Activated naive CD4-positive, alpha-beta T cell (primary cell): ENCODE measurements at places on chromosomes 12 and 14.

GRCh38 chr14:68450391-68451120, 342.3 kb downstream of the ZFP36L1 start:
- no peak for DNase-seq

- no peak for DNase-seq
Observed at GRCh38 chr12:124194264-124194892, 100.5 kb upstream of the RFLNA start.

DNA sequence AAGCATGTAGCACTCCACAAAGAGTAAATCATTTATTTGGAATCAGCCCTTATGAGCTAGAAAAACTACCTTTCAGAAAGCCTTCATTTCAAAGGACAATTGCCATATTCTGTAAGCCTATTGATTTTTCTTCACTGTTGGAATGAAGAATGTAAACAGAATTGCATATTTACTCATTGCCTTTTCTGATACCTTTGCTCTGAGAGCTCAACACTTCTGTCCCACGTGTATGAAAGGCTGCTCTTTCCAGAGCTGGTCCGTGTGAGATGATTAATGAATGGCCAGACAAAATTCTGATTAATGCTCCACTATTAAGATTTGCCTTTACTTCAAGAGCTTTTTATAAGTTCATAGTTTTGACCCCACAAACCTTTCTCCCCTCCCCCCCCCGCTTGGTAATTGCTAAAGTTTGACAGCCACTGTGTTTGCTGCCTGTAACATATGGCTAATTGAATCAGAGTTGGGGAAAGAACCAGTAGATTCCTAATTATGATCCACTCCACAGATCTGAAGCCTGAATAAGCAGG, 63.0 kb upstream of the PLEKHA5 start:
- DNase-seq = no peak

DNA sequence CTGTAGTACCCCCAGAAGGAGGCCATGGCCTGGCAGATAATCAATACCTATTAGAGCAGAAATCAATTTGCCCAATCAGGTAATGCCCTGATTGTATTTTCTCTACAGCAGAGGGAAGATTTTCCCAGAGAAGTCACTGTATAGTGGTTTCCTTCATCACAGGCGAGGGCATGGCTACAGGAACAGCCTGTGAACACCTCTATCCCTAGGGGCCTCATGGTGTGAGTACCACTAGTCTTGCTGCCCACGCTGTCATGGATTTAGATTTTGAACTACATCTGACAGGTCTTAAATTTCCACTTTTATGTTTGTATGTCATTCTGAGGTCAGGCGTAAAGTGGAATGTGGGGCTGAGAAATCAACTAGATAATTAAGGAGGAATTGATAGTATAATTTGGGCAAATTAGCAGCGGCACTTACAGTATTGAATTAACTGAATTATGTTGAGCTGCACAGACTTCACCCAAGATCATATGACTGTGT, 42.4 kb upstream of the STXBP6 start:
- no peak for DNase-seq

- no peak for DNase-seq
Observed at GRCh38 chr12:65885716-65886115, 61.4 kb downstream of the HMGA2 start.

- no peak for DNase-seq
Observed at GRCh38 chr12:43210485-43211192, 341.4 kb downstream of the ADAMTS20 start.

DNA sequence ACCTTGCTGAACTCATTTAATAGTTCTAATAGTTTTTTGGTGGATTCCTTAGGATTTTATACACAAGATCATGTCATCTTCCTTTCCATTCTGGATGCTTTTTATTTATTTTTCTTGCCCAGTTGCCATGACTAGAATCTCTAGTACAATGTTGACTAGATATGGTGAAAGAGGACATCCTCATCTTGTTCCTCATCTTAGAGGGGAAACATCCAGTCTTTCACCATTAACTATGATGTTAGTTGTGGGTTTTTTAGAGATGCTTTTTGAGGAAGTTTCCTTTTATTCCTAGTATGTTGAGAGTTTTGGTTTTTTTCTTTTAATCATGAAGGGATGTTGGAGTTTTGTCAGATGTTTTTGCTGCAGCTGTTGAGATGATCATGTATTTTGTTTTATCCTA, 8.7 kb downstream of the ANKRD13A start:
- no peak for DNase-seq

DNA sequence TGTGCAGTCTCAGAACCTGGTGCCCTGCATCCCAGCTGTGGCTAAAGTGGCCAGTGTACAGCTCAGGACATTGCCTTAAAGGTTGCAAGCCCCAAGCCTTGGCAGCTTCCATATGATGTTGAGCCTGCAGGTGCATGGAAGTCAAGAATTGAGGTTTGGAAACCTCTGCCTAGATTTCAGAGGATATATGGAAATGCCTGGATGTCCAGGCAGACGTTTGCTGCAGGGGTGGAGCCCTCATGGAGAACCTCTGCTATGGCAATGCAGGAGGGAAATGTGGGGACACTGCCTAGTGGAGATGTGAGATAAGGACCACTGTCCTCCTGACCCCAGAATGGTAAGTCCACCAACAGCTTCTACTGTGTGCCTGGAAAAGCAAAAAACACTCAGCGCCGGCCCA, 17.9 kb upstream of the CNIH1 start:
- DNase-seq = no peak

- no peak for DNase-seq
Observed at GRCh38 chr14:90475298-90475697, 78.5 kb downstream of the CALM1 start.

DNA sequence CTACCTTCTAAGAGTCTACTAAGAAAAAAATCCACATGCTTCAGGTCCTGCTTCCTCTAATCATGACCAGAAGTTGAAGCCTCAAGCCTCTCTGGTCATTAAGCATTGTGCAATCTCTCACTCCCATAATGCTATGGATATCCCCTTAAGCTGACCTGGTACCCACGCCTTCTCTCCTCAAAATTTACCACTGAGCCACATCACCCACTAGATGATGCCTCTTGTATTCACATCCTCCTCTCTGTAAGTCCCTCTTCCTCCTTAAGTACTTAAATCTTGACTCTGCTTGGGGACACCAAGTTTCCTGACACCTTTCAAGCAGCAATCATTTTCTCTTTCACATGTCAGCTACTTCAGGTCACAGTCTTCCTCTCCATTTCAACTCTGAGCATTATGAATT, 9.8 kb downstream of the GALNT4 start:
- no peak for DNase-seq

DNA sequence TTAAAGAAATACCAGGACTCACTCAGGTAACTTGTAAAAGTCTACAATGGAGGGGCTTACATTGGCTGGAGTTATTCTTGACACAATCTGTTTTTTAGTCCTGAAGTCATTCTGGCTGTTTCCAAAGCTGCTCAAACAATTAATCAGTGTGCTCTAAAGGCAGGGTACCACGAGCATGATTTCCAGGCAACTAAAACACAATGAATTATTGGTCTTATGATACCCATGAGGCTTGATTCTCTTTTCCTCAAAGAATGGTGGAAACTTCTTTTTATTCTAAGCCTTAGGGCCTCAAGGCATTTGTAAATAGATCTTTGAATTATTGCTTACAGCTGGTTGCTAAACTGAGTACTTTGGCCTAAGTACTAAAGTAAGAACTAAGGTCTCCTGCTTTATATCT, 199.8 kb upstream of the PDZRN4 start:
- DNase-seq = no peak

DNA sequence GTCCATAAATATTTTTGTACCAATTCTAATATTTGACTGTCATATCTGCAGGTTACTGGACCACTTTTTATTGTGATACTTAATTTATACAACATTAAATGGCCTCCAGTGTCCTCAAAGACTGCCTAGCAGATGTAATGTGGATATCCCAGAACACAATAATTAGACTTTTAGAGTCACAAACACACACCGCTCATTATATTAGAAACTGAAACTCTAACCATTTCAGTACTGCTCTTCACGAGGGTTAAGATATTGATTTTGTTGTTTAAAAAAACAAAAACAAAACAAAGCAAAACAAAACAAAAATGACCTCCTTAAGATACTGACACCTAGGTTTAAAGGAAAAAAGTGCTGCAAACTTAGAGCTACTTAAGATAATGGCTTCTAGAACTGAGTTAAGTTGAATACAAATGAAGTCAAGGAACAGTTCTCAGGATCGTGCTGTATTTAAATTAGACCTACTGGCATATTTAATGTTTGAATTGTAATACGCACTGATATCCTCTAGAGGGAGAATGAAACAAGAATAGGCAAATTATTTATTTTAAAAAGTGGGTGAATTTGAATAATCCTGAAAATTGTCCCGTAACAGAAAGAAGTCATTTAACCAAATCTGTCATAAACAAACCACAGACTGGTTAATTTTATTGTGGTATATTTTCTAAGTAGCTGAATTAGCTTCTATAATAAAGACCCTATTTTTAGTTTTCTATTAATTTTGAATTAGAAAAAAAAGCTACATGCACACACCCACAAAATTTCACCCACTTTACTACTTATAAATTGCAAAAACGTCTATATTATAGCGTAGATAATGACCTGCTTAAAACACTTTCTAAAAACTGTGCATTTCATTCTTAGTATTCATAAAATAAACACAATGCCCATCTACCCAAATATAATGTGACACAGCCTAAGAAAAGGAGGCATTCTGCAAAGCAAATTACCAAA, 395.2 kb upstream of the DCN start:
- DNase-seq = no peak

- no peak for DNase-seq
Observed at GRCh38 chr12:126554625-126555024, 1489.4 kb downstream of the AACS start.

GRCh38 chr14:77883131-77883846, 83.4 kb downstream of the ADCK1 start:
- DNase-seq = no peak

DNA sequence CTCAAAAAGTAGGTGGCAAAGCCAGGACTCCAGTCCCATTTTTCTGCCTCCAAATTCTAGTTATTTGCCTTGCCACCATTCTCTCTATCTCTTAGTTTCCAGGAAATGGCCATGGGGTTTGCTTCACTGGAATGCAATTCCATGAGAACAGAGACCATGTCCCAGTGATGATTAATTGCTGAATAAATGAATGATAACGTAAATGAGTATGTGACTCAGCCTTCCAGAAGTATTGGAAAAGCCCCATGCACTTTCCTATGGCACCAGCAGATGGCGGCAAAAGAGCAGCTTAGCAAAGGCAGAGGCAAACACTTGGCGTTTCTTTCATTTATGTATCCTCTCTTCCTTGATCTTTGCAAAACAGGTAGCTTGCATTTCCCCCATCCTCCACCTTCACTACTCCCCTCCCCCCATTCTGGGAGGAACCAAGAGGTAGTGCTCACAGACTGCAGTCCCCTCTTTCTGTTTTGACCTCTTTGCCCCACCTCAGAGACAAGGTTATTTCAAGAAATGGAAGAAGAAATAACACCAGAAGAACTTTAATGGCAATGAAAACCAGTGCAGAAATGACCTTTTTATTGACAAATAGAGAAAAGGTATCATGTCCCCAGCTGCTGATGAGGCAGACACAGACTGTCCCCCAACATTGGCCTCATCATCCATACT, 21.3 kb downstream of the TBX3 start:
- peak; percentile 34 for DNase-seq

GRCh38 chr12:126160912-126161311, 1095.7 kb downstream of the AACS start:
- no peak for DNase-seq

GRCh38 chr12:108495054-108495453, 20.0 kb upstream of the FICD start:
- DNase-seq = no peak

GRCh38 chr14:65926935-65927700, 514.6 kb downstream of the FUT8 start:
- no peak for DNase-seq

DNA sequence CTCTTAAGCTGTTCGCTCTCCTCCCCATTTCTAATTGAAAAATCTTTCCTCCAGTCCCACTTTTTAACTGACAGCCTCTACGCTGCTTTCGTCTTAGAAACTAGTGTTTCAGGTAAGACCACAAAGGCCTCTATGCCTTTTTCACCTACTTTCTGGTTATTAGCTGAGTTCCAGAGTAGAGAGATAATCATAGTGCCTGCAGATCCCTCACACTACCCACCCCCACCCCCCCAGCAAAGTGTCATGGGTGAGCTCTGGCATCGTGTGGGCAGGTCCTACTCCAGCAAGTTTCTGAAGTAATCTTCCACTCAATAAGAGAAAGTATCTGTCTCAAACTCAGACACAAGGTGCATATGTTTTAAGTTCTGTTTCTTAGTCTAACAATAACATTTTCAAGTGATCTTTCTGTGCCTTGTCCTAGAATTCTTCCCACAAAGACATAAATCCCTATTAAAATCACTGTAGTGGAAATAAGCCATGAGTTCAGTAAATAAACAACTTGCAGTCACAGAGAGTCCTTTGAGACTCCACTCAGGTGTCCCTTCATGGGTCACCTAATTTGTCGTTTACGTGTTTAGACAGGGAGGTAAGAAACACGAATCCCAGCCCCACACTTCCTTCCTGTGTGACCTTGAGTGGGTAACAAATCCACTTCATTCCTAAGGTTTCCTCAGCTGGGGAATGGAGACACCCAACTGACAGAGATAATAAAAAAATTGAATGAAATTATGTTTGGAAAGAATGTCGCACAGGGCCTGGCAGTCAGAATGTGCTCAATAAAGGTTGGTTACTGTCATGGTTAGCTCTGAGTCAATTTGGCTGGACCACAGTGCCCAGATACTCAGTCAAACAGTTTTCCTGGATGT, 228.9 kb upstream of the CAND1 start:
- DNase-seq = no peak

DNA sequence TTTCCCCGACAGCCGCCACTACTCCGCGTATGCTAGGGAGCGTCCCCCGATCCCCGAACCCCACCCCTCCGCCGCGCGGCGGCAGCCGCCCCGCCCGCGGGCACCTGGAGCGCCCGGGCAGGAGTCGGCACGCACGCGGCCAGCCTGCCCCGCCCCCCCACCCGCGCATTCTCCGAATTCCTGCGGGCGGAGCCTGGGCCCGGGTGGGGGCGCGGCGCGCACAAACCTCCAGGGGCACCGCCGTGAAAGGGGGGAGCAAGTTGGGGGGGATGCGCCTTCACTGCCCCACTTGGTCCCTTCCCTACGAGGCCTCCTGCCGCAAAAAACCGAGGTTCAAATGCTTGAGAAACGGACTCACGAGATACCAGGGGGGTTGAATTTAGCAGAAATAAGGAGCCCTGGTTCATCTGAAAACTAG, 1.7 kb downstream of the AJUBA start:
- no peak for DNase-seq

DNA sequence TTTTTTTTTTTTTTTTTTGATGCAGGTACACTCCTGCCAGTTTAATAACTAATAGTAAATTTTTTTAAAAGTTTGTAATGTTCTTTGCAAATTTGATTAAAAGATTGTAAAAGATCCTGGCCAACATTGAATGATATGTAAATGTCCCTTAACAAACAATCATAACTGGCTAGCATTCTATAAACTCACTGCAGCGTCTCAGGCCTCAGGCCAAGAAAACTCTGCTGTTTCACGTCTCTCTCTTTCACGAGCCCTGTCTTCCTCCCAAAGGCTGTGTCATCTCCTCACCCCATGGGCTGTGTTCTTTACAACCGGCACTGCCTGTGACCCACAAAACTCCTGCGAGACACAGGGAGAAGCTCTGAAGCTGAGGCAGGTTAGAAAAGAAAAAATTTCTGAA, 103.3 kb downstream of the NUAK1 start:
- DNase-seq = no peak
